SK-N-MC (cell line): ENCODE measurements at places on chromosomes 5 and 9.
A peak's percentile ranks its signal among the peaks of the same experiment; 100 is the strongest.

DNA sequence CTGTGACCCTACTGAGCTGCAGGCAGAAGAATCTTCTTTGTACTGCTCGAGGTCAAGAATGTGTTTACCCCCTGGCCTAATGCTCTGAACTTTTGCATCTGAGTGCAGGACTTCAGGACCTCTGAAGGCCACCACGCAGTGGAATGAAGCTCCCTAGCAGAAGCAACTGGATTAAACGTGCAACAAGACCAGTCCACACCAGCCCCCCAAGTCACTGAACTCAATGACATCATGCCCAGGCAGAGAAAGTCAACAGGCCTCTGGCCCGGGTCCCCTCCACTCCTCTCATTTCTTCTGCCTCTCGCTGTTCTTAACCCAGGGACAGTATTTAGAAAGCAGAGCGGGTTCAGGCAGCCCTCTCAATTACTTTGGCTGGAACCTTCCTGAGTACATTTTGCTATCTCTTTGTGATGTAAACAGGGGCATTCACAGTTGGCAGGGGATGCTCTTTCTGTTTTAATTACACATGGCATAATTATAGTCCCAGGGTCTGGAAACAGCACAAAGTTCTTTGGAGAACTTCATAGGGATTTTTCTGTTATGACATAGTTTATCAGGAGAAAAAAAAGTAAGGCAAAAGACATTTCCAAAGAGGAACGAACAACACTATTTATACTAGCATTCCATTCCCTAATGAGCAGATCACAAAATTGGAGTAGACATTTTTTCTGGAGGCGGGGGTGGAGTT, 108.2 kb upstream of the SPATA31D4 start:
- no peak for DNase-seq

GRCh38 chr9:130897105-130897751, 616 bp upstream of the QRFP start:
- no peak for DNase-seq

DNA sequence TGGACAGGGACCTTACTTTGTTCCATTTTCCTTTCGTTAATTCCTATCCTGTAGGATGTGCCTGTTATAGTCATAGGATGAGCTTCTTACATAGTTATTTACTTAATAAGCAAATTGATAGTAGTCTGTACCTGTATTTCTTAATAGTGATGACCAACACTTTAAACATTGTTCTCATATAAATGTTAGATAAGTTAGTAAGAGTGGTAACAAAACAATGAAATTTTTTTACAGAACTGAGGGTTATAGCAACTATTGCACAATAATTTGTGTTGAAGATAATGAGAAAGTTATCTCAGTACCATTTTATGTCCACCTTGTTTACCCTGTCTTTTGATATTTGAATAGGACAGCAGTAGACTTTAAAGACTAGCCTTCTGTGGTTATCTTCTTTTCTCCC, 162.9 kb upstream of the ELL2 start:
- no peak for DNase-seq

DNA sequence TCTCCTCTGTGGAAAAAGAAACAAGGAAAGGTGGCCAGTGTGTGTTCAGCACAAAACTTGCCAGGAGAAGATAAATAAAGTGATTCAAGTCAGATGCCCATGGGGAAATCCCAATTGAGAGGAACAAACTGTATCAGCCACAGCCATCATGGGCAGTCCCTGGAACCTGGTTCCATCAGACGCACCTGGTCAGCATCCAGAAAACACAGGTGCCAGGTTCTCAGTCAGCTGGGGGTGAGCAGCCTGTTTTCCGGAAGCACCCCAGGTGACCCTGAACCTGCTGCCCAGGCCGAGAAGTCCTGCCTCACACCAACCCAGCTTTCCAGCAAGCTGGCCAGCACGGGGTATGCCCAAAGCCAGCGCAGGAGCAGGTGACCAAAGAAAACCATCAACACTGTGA, 30.5 kb downstream of the PTCH1 start:
- DNase-seq: no peak

DNA sequence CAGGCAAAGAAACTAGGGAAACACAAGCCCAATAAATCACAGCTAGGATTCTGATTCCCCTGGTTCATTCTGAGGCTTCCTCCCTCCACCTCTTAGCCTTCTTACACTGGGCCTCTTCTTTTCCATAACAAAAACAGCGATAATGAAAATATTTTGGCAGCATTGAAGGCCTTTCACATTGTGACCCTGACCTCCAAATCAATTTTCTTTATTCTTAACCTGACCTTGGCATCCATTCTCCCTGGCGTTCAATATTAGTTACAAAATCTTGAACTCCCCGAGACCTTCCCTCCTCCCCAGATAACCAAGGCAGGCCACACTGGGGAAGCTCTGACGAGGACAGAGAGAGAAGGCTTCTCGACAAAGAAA, 399.9 kb downstream of the ZSWIM6 start:
- DNase-seq: no peak

- no peak for DNase-seq
Measured at GRCh38 chr9:5941214-5941613, 50.5 kb downstream of the MLANA start.

DNA sequence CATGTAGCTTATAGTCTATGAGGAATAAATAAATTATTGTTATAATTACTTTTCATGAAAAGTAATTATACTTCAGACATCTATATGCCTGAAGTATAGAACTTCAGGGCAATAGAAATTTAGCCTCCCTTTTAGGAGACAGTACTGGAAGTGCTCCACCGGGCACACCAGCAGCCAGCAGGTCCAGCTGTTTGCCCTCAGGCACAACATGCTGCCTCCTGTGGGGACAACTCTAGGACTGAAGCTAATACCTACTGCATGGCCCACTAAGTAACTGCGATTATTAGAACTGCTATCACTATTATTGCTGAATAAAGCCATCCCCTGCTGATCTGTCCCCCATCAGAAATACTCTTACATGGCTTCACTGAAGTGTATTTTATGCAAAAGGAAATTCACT, 329.6 kb downstream of the MED10 start:
- DNase-seq: no peak

GRCh38 chr9:123081824-123082223, 48.4 kb downstream of the GPR21 start:
- peak; percentile 50 for DNase-seq

GRCh38 chr5:167736992-167737391, 554.5 kb upstream of the WWC1 start:
- no peak for DNase-seq

- no peak for DNase-seq
Measured at GRCh38 chr5:135834639-135835529, at the start of gene SLC25A48. Gene SLC25A48, plus strand, starts transcription at chr5:135834663. Its CDS starts 185 bp downstream, at chr5:135834848.

GRCh38 chr9:38334234-38334633, 58.3 kb upstream of the ALDH1B1 start:
- no peak for DNase-seq

- no peak for DNase-seq
Measured at GRCh38 chr5:136016945-136017530, 11.8 kb upstream of the TGFBI start.

GRCh38 chr5:98777295-98777694, 3.8 kb downstream of the RGMB start:
- DNase-seq: no peak

DNA sequence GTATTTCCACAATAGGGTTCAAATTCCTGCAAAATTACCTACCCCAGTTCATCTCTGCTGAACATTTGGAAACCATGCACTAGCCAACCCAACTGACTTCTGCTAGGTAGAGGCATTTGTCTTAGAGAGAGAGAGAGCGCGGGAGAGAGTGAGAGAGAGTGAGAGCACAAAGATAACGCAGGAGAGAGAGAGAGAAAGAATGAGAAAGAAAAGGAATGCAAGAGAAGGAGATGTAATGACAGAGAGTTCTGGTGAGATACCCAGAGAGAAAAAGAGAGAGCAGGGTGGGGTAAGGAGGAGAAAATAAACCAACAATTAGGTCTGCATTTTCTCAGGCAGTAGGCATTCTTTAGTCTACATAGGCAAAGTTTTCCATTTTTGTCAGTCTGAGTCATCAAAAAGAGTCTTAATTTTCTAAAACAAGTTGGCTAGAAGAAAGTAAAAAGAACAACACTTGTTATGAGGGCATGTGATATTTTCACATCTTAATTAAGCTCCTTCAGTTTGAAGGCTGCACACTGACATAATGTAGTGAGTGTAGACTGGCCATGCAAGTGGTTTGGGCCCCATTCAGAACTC, 98.2 kb downstream of the MAP1B start:
- no peak for DNase-seq

DNA sequence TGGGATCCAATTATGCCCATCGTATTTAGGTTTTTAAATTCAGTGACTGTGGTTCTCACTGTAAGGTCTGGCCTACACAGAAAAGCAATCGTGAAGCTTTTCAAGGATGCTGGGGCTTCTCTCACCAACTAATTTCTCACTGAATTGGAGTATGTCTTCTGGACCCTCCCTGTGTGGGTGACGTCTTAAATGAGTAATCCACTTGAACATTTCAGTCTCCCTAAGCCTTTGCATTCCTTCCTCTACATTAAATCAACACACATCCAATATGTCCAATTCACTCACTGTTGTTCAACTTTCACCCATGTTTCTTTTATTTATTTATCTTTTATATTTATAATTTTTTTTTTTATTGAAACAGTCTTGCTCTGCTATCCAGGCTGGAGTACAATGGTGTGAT, 12.5 kb upstream of the BTF3 start:
- no peak for DNase-seq

GRCh38 chr5:166562246-166562645, 1729.2 kb upstream of the WWC1 start:
- no peak for DNase-seq

- DNase-seq: no peak
Measured at GRCh38 chr9:96649620-96650324, 5.3 kb downstream of the PRXL2C start.

- DNase-seq: no peak
Measured at GRCh38 chr5:90571147-90571773, 12.7 kb downstream of the ADGRV1 start.

DNA sequence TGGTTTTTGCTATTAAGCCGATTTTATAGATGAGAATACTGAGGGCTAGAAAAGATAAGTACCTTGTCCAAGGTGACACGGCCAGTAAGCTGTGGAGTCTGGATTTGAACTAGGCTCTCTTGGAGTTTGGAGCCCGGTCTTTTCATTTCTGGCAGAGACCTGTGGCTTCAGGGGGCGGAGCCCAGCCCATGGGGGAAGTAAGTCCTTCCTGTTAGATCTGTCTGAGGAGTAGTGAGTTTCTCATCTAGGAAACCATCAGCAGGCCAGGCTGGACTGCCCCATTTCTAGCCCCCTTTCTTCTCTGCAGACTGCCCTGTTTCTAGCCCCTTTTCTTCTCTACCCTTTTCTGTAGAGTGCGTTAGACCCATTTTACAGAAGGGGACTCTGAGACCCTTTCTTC, 521 bp upstream of the PTGS1 start:
- DNase-seq: no peak

GRCh38 chr5:11105696-11106095, 344.7 kb upstream of the DAP start:
- DNase-seq: no peak

- no peak for DNase-seq
Measured at GRCh38 chr5:74889523-74890105, 23.4 kb upstream of the FAM169A start.

DNA sequence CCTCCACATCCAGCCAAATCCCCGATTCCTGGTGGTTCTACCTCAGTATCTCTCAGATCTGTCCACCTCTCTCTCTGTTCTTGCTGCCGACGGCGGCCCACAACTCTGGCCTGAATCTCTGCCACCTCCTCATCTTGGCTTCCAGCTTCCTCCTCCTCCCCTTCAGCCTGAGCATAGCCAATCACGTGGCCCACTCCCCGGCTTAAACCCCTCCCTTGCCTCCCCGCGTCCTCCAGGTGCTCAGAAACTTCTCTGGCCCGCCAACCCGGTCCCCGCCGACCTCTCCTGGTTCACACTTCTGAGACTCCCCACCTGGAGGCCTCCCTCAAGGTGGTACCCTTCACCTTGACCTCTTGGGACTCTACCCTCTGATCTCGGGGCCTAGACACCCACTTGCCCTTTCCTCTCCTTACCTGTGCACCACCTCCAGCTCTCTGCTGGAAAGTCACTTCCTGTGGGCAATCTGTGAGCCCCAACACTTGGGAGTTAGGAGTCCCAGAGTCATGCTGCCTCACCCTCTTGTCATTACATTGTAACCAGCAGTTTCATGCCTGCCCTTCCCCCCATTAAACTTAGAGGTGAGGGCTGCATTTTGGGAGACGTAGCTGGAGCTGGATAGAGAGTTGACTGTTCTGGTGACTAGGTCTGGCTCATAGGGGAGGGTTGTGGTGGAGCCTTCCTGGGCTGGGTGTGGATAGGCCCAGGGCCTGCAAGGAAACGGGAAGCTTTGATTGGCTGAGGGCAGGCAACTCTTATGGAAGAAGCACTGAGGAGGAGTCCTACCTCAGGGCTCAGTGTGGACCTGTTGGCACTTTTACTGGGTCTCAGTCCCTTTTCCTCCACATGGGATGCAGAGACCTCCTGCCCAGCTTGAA, 4.5 kb upstream of the SET start:
- no peak for DNase-seq

GRCh38 chr9:133968966-133969617, 23.0 kb downstream of the VAV2 start:
- no peak for DNase-seq

GRCh38 chr5:6112125-6112524, 266.2 kb downstream of the MED10 start:
- DNase-seq: no peak

GRCh38 chr5:181192337-181193046, 12.5 kb downstream of the TRIM7 start:
- no peak for DNase-seq

DNA sequence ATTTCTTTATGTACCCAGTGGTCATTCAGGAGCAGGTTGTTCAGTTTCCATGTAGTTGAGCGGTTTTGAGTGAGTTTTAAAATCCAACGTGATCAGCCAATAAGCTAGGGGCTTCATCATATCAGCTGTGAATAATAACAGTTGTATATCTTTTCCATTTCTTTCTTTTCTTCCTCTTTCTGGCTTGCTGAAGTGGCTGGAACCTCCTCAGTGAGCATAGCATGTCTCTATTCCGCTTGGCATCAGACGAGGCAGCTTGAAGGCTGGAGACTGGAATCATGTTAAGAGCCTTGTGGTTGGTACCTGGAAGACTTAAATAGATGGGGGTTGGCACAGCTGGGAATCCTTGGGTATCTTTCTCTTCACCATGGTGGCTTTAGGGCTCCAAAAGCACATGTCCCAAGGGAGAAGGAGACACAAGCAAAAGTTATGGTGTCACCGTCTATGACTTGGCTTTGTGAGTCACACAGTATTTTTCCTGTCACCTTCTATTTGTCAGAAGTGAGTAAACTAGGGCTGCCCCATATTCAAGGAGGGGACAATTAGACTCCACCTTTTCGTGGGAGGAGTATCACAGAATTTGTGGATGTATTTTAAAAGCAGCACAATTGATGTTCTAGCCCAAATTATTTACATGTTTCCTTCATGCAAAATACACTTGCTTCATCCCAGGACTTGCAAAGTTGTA, 38.0 kb upstream of the RETREG1 start:
- DNase-seq: no peak

DNA sequence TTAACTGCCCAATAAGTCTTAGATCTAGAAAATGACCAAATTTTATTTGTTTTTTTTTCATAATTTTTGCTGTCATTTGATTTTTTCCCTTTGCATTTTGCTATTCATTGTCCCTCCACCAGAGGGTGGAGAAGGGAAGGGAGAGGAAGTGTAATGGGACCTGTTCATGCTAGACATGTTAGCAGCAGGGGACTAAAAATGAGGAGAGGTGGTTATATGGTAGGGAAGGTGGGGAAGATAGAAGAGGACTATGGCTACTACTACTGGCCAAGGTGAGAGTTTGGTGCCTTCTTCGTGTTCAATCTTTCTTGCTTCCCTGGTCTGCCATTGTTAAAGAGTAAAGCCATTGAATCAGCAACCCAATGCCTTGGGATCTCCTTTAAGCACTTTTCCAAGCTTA, 6.4 kb downstream of the GRIA1 start:
- DNase-seq: no peak

GRCh38 chr5:143037071-143037470, 266.9 kb downstream of the ARHGAP26 start:
- DNase-seq: no peak
